Activated T-helper 9 cell treated with anti-CD3 and anti-CD28 coated beads, Interleukin-2, amount 50 U/mL, for 16 hours (primary cell): ENCODE measurements at places on chromosomes 3 and 15.

DNA sequence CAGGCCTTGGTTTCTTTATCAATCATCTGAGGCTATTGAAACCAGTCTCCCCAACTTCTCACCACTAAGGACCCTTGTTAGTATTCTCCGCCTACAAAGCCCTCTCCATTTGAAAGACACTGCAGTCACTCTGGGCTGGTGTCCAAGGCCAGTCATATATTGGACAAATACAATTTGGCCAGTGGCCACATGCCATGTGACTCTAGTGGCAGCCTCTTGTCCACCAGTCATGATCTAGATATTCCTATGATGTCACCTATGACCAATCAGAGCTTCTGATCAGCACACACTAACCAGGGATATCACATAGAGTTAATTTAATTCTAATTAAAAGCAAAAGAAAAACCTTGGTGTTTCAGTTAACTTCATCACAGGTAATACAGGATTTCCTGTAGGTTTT, 68.2 kb downstream of the RAB11A start:
- no peak for DNase-seq

GRCh38 chr15:59053482-59053881, 51.5 kb upstream of the CCNB2 start:
- no peak for DNase-seq

DNA sequence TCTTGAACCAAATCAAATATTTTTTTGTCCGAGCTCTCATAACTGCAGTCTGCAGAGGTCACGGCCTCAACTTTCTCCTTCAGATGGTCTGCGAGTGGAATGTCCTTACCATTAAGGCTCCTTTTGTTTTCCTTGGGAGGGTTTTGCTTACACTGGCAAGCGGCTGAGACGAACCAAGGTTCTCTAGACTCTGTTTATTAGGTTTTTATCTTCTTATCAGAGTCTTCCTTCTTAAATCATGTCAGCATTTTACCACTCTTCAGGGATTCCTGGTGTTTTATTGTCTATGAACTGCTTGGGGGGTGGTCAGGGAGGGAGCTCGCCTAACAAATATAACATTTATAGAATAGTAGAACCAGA, 773.7 kb upstream of the NR2F2 start:
- DNase-seq = no peak

DNA sequence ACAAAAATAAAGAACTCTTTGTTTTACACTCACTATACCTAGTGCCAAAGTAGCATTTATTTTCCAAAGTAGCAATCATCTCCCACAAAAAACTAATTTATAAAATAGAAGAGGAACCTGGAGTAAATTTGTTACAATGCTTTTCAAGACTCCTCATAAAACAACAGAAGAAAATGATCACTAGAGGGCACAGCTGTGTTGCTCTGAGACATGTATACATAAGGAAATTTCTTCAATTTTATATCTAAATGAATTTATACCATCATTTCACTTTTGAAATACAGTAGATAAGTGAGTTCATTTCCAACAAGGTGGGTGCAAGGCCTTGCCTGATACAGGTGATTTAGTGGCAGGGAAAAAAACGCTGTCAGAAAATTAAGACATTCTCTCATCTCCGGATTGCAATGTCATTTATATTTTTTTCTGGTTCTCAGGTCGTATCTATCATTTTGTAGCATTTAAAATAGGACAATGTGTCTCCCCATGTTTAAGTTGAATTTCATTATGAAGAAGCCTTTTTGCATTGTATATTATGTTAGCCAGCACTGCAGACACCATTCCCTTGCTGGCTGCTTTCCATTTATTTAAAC, 25.3 kb upstream of the ARHGEF26 start:
- DNase-seq = no peak

DNA sequence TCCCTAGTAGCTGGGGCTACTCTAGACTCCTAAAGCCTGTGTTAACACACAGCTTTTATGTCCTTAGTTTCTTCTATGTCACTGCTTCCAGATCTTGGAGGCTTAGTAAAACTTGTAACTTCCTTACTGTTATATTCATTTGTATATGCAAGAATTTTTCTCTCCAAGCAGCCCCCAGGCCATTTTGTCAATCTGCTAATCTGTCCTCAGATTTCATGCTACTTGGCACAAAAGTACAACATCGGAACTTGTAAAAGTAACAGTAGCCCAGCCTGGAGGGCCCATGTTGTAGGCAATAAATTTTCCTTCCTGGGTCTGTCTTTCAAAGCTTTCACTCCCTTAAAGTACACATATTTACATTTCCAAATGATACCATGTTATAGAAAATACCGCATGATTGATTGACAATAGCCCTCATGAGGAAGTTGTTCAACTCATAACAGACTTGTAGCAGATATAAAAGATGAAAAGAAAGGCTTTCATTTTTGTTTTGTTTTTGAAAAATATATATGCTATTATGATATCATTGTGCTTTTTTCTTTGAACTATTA, 324.2 kb downstream of the NEK10 start:
- no peak for DNase-seq

GRCh38 chr3:4949659-4950058, 29.6 kb upstream of the BHLHE40 start:
- no peak for DNase-seq

GRCh38 chr15:73165844-73166243, 113.6 kb downstream of the NEO1 start:
- DNase-seq = no peak

- DNase-seq = no peak
Observed at GRCh38 chr3:168383573-168383972, 287.8 kb upstream of the GOLIM4 start.

- DNase-seq = no peak
Observed at GRCh38 chr15:80736560-80736959, 41.5 kb downstream of the ABHD17C start.

GRCh38 chr3:129985113-129985512, 10.6 kb downstream of the TRH start:
- DNase-seq = no peak

DNA sequence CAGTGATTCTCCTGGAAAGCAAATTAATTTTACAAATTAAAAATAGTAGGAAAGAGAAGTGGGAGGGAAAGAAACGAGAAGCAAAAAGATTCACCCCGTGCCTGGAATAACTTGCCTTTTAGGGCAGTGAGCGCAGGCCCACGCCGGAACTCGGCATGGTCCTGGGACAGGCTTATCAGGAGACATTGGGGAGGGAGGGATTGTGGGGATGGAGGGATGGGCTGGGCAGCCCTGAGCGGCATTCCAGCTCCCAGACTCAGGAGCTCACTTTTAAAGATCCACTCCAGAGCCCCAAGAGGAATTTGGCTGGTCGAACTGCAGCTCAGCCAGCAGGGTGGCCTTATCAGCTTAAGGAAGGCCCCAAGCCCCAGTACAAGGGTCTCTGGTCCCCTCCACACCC, 117.9 kb downstream of the ADCY5 start:
- DNase-seq = no peak

- no peak for DNase-seq
Observed at GRCh38 chr3:160161921-160162320, 63.3 kb upstream of the C3orf80 start.
